A673 (cell line): ENCODE measurements at places on chromosomes 1 and 21.
A peak's percentile ranks its signal among the peaks of the same experiment; 100 is the strongest.

GRCh38 chr1:178461701-178462100, 35.1 kb downstream of the CLEC20A start:
- no peak for DNase-seq

DNA sequence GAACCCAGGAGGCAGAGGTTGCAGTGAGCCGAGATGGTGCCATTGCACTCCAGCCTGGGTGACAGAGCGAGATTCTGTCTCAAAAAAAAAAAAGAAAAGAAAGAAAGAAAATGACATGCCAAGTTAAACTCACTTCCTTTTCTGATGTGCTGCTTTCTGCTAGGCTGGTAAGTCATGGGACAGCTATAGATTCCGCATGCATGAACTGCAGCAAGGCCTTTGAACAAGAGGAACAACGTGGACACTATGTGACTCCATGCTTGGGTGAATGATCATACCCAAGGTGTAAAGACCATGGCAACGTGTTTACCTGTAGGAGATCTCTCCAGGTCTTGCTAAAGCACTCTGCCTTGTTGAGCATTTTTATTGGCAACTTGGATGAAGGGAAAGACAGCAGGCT, 10.3 kb upstream of the TTF2 start:
- no peak for DNase-seq

- DNase-seq: no peak
Measured at GRCh38 chr1:30689901-30690645, 33.3 kb downstream of the MATN1 start.

DNA sequence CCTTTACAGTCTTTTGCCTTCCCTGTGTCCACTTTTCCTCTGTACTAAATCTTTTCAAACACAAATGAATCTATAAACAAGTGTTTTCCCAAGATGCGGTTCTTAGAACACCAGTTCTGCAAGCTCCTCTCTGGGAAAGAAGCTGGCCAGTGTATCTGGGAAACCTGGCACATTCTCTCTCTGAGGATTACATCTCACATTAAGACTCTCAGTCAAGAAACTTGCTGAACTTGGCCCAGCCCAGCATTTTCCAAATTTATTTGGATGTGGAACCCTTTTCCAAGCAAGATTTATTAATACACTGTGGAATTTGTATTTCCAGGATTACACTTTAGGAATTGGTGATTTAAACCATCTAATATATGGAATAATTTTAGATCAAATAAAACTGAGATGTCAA, 105.7 kb downstream of the ZNF281 start:
- no peak for DNase-seq

DNA sequence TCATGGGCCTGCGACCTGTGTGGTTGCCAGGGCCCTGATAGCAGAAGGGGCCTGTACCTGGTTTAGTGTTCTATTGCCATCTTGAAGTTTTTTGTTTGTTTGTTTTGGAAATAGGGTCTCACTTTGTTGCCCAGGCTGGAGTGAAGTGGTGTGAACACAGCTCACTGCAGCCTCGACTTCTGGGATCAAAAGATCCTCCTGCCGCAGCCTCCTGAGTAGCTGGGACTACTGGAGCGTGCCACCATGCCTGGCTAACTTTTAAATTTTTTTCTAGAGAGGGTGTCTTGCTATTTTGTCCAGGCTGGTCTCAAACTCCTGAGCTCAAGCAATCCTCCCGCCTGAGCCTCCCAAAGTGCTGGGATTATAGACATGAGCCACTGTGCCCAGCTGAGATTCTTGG, 72.9 kb downstream of the UBE2T start:
- DNase-seq: no peak

DNA sequence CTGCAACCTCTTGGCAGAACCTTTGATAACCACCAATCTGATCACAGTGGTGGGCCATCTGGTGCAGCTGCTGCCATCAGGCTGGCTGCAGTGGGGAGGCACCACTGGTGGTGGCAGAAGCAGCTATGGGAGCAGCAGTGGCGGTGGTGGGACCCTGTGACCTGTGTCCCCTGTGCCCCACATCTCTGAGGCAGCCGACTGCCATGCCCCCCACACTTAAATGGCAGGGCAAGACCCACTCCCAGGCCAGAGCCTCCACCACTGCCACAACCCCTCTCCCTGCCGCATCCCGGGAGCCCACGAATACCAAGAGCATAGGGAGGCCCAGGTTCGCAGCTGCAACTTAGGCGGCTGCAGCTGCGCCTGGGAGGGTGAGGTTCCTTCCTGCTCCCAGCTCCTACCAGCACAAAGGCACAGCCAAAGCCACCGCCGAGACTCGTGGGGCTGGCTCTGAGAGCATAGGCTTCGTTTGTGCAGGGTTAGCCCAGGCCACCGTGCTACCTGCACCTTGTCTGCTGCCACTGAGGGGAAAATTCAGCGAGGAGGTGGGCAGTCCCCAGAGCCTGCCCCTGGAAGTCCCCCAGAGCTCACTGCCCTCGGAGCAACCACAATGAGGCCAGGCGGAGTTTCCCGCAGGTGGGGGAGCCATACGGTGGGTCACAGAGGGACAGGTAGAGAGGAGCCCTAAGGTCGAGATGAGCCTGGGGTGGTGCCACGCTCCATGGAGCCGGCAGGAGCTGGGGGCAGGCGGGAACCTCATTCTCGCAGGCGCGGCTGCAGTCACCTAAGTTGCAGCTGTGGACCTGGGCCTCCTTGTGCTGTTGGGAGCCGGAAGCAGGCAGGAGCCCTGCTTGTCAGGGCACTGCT, 518.7 kb downstream of the RWDD3 start:
- no peak for DNase-seq

- DNase-seq: no peak
Measured at GRCh38 chr1:14320518-14320917, 278.0 kb upstream of the KAZN start.

- peak; percentile 19 for DNase-seq
Measured at GRCh38 chr1:20278692-20279130, 12.0 kb upstream of the VWA5B1 start.
